ENCODE measurements at places on chromosomes 2 and 18.

DNA sequence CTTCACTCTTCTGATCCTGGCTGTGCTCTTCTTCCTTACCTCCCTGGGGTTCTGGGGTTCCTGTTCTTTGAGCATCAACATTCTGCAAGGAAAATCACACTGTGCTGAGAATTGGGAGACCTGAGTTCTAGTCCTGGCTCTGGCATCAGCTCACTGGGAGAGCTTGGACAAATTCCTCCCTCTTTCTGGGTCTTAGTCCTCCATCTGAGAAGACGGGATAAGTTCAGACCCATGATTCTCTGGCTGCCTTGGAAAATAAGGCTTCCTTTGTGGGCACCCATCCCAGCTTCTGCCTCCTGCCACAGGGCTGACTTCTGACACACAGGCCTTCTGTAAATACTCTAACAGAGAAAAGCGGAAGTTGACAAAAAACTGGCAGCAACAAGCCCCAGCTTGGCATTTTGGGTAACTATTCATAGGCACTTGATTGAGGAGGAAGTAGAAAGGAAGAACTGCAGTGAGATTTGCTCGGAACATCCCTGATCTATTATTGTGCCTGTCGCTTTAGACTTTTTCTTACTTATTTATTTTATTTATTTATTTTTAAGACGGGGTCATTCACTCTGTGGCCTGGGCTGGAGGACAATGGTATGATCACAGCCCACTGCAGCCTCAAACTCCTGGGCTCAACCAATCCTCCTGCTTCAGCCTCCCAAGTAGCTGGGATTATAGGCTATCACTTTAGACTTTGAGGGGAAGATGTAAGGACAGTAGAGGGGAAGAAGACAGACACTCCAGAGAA is 7.9 kb downstream of the PCBP1 start:
- no peaks in the 10 kb centered on the region for H3K27me3 ChIP-seq
- H3K36me3 ChIP-seq = peaks cover 18% of the 10 kb centered on the region
- H3K4me3 ChIP-seq = no peak overlapping the region
- peak overlapping the region; percentile 6 for H3K27ac ChIP-seq
- peaks cover 5% of the 10 kb centered on the region for H3K4me1 ChIP-seq

GRCh38 chr18:15198116-15198389 is 450.1 kb downstream of the ANKRD30B start:
- no peaks in the 10 kb centered on the region for H3K36me3 ChIP-seq
- no peaks in the 10 kb centered on the region for H3K27me3 ChIP-seq
- no peak overlapping the region for H3K27ac ChIP-seq
- H3K4me1 ChIP-seq = no peaks in the 10 kb centered on the region
- no peak overlapping the region for H3K4me3 ChIP-seq

DNA sequence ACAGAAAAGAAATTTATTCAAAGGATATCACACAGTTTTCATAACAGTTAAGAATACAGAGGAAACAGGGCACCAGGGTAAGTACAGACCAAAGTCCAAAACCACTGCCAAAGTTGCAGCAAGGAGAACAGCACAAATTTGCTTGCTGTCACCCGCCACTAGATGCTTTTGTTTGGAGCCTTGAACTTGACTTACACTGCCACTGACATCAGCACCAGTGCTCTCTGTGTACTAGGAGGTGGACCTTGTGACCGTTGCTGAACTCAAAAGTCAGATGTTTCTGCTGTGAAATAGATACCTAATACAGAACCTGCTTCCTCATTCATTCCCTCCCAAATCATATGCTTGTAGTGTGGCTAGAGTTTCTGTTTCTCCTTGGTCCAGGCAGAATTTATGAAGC is 578.3 kb upstream of the TMEFF2 start:
- H3K4me3 ChIP-seq = no peak overlapping the region
- no peak for DNase-seq
- H3K36me3 ChIP-seq = no peaks in the 10 kb centered on the region
- no peaks in the 10 kb centered on the region for H3K27me3 ChIP-seq
- no peak overlapping the region for H3K27ac ChIP-seq
- no peaks in the 10 kb centered on the region for H3K4me1 ChIP-seq

- peaks cover 16% of the 10 kb centered on the region for H3K27me3 ChIP-seq
- no peak overlapping the region for H3K27ac ChIP-seq
- peaks cover 26% of the 10 kb centered on the region for H3K4me1 ChIP-seq
- DNase-seq = no peak
- H3K4me3 ChIP-seq = no peak overlapping the region
Observed at GRCh38 chr18:57137847-57138246, 9.0 kb upstream of the BOD1L2 start.

GRCh38 chr2:222982909-222983265 is 69.1 kb upstream of the KCNE4 start:
- H3K27ac ChIP-seq = no peak overlapping the region
- no peaks in the 10 kb centered on the region for H3K36me3 ChIP-seq
- H3K4me3 ChIP-seq = no peak overlapping the region
- DNase-seq = no peak
- H3K27me3 ChIP-seq = peaks cover 10% of the 10 kb centered on the region

- peaks cover 61% of the 10 kb centered on the region for H3K4me1 ChIP-seq
- H3K27ac ChIP-seq = peak overlapping the region; percentile 51
- no peaks in the 10 kb centered on the region for H3K36me3 ChIP-seq
- DNase-seq = no peak
- peaks cover 2% of the 10 kb centered on the region for H3K27me3 ChIP-seq
Observed at GRCh38 chr2:86233436-86233835, 34.2 kb downstream of the MRPL35 start.

- no peaks in the 10 kb centered on the region for H3K27me3 ChIP-seq
- H3K4me3 ChIP-seq = peak overlapping the region; percentile 22
- peaks cover 64% of the 10 kb centered on the region for H3K4me1 ChIP-seq
- peak overlapping the region; percentile 74 for H3K27ac ChIP-seq
Observed at GRCh38 chr2:10579876-10580514, 109.8 kb downstream of the NOL10 start.

- no peaks in the 10 kb centered on the region for H3K27me3 ChIP-seq
- peaks cover 4% of the 10 kb centered on the region for H3K36me3 ChIP-seq
- peaks cover 60% of the 10 kb centered on the region for H3K4me1 ChIP-seq
- H3K27ac ChIP-seq = no peak overlapping the region
- H3K4me3 ChIP-seq = no peak overlapping the region
- no peak for DNase-seq
Observed at GRCh38 chr2:55010149-55010591, 40.1 kb downstream of the RTN4 start.

DNA sequence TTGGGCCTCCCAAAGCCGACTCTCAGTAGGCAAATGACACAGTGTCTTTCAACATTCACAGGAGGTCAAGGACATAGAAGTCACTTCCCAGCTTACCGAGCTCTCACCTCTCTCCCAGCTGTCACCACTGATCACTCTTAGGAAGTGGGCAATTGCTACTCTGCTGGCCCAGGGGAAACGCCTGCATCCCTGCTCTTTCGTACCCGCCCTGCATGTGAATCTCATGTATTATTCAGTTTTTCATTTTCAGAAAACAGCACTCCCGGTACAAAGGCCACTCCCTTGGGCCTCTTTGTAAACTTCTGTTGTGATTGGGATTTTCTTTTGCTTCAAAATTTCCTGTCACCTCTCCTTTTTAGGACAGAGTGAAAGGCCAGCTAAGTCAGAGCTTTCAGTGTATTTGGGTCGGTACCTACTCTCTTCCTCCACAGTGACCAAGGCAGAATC is 15.4 kb downstream of the MRPL44 start:
- H3K27ac ChIP-seq = peak overlapping the region; percentile 34
- no peaks in the 10 kb centered on the region for H3K36me3 ChIP-seq
- no peaks in the 10 kb centered on the region for H3K4me1 ChIP-seq
- H3K4me3 ChIP-seq = no peak overlapping the region
- DNase-seq = no peak
- H3K27me3 ChIP-seq = no peaks in the 10 kb centered on the region

- peaks cover 58% of the 10 kb centered on the region for H3K4me1 ChIP-seq
- peaks cover 3% of the 10 kb centered on the region for H3K27me3 ChIP-seq
- H3K27ac ChIP-seq = peak overlapping the region; percentile 92
- H3K36me3 ChIP-seq = peaks cover 13% of the 10 kb centered on the region
Observed at GRCh38 chr18:48600456-48601090, 61.7 kb downstream of the CTIF start.

DNA sequence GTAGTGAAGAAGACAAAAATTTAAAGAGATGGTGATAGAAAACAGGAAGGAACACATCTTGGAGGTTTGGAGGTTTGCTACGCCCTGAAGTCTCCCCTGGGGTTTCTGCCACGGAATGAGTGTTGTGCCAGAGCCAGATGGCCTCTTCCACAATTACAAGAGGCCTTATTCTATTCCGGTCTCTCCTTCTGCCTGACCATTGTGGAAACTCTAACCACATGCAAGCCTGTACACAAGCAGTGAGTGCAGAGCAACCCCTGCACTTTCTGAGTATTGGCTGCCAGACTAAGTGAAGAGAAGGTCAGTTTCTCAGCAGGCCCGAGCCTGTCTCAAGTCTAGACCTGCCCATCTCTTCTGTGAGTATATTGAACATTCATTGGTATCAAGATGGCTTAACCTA is 22.7 kb upstream of the MYO1B start:
- H3K4me1 ChIP-seq = peaks cover 17% of the 10 kb centered on the region
- DNase-seq = no peak
- peaks cover 5% of the 10 kb centered on the region for H3K36me3 ChIP-seq
- no peak overlapping the region for H3K4me3 ChIP-seq
- H3K27ac ChIP-seq = no peak overlapping the region

DNA sequence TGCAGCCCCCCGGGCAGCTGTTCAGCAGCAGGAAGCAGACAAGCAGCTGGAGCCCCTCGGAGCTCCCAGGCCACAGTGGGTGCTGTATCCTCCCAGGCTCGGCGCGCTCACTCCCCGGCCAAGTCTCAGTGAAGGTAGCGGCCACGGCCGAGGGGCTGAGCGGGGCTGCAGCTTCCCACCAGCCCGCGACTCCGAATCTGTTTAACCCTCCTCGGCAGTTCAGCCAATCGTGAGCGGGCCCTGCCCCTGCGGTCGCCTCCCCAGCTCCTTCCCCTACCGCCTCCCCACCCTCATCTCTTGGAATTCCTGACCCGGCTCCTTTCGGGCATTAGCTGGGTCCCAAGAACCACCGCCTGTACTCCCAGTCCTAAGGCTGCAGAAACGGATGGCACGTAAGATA is at the start of gene RESP18:
Gene RESP18, minus strand, starts transcription at position 203 of the 400 bp plus-strand sequence.
- DNase-seq = no peak
- no peak within 1 kb of the TSS for H3K27ac ChIP-seq
- H3K4me1 ChIP-seq = no peaks in the 10 kb centered on the region
- peaks cover 100% of the 10 kb centered on the region for H3K27me3 ChIP-seq
- H3K36me3 ChIP-seq = no peaks in the 10 kb centered on the region

DNA sequence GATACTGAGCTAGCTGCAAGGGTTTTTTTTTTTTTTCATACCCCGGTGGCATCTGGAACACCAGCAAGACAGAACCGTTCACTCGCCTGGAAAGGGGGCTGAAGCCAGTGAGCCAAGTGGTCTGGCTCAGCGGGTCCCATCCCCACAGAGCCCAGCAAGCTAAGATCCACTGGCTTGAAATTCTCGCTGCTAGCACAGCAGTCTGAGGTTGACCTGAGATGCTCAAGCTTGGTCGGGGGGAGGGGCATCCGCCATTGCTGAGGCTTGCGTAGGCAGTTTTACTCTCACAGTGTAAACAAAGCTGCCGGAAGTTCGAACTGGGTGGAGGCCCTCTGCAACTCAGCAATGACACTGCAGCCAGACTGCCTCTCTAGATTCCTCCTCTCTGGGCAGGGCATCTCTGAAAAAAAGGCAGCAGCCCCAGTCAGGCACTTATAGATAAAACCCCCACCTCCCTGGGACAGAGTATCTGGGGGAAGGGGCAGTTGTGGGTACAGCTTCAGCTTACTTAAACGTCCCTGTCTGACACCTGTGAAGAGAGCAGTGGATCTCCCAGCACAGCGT is 5.1 kb upstream of the MIB1 start:
- no peak overlapping the region for H3K27ac ChIP-seq
- peaks cover 12% of the 10 kb centered on the region for H3K27me3 ChIP-seq
- H3K4me3 ChIP-seq = peak overlapping the region; percentile 13
- DNase-seq = peak; percentile 45

- H3K27me3 ChIP-seq = no peaks in the 10 kb centered on the region
- no peaks in the 10 kb centered on the region for H3K36me3 ChIP-seq
- no peak for DNase-seq
- H3K27ac ChIP-seq = no peak overlapping the region
- H3K4me1 ChIP-seq = peaks cover 14% of the 10 kb centered on the region
- H3K4me3 ChIP-seq = no peak overlapping the region
Observed at GRCh38 chr18:8937160-8938094, 165.1 kb upstream of the NDUFV2 start.

DNA sequence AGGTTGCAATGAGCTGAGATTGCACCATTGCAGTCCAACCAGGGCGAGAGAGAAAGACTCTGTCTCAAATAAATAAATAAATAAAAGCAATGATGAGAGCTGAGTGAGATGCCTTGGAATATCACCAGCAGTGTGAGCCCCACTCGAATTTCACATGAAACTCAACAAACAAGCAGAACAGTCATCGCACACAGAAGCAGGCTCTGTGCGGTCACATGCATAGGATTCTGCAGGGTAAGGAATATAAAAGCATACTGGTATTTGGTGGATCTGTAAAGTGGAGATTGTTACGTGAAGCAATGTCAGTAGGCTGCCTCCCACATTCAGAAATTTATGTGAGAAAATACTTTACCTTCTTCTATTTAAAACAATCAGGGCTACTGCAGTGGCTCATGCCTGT is 18.0 kb upstream of the AP1S3 start:
- peaks cover 8% of the 10 kb centered on the region for H3K27me3 ChIP-seq
- H3K4me3 ChIP-seq = no peak overlapping the region
- DNase-seq = no peak
- H3K4me1 ChIP-seq = no peaks in the 10 kb centered on the region
- no peak overlapping the region for H3K27ac ChIP-seq

DNA sequence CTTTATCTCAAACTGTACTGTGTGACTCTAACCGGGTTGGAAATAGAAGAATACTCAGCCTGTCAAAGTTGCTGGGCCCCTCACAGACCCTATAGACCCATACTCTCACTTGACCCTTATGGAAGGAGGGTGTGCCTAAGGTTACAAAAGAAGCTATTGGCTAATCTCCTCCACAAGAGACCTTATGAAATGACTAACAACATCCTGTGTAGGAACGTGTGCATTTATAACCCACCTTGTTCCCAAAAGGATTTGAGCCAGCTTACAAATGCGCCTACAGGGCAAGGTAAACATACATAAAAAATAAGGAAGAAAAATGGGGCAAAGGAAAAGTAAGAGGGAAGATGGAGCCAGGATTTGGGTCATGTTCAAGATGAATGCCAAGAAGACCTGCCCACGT is 225.4 kb upstream of the SMAD2 start:
- H3K4me1 ChIP-seq = peaks cover 32% of the 10 kb centered on the region
- no peak for DNase-seq
- no peak overlapping the region for H3K4me3 ChIP-seq
- no peaks in the 10 kb centered on the region for H3K36me3 ChIP-seq
- peaks cover 19% of the 10 kb centered on the region for H3K27me3 ChIP-seq

- H3K27ac ChIP-seq = no peak overlapping the region
- H3K27me3 ChIP-seq = peaks cover 22% of the 10 kb centered on the region
- peak overlapping the region; percentile 78 for H3K4me3 ChIP-seq
- peaks cover 25% of the 10 kb centered on the region for H3K4me1 ChIP-seq
- DNase-seq = no peak
Observed at GRCh38 chr2:190181123-190181669, 118.7 kb upstream of the MSTN start.

GRCh38 chr2:196174404-196174803 is 3.0 kb upstream of the STK17B start:
- DNase-seq = no peak
- peaks cover 25% of the 10 kb centered on the region for H3K27me3 ChIP-seq
- H3K4me1 ChIP-seq = peaks cover 13% of the 10 kb centered on the region
- no peak overlapping the region for H3K27ac ChIP-seq
- H3K36me3 ChIP-seq = no peaks in the 10 kb centered on the region
- no peak overlapping the region for H3K4me3 ChIP-seq

Measured in nephron progenitor cell (in vitro differentiated cells).